ENCODE measurements at places on chromosomes 3 and 15. TPM values are rescaled to one million over a fixed set of nuclear protein-coding genes. Genes with fewer than 3 reads are reported as not detected.
A peak's percentile ranks its signal among the peaks of the same experiment; 100 is the strongest.

- DNase-seq, result peak; percentile 3
Measured at GRCh38 chr3:143627336-143627735, 220.9 kb downstream of the SLC9A9 start.

DNA sequence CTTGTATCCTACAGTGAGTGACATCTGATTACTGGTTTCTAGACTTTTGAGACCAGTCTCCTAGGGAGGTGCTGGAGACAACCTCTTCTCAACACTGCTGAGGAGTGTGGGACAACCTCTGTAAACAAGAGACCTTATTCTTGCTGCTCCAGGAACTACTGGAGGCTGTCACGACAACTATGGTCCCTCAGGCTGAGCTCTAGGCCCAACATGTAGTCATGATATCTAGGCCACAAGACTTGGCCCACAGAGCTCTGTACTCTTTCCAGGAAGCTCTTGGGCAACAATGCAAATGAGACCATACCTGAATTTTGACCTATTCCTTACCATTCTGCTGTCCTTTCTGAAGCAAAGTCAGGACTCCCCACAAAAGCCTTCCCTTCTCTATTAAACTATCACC, 24.3 kb upstream of the HEG1 start:
- no peak for DNase-seq

GRCh38 chr3:141294848-141295247, 63.2 kb downstream of the PXYLP1 start:
- peak; percentile 88 for DNase-seq

DNA sequence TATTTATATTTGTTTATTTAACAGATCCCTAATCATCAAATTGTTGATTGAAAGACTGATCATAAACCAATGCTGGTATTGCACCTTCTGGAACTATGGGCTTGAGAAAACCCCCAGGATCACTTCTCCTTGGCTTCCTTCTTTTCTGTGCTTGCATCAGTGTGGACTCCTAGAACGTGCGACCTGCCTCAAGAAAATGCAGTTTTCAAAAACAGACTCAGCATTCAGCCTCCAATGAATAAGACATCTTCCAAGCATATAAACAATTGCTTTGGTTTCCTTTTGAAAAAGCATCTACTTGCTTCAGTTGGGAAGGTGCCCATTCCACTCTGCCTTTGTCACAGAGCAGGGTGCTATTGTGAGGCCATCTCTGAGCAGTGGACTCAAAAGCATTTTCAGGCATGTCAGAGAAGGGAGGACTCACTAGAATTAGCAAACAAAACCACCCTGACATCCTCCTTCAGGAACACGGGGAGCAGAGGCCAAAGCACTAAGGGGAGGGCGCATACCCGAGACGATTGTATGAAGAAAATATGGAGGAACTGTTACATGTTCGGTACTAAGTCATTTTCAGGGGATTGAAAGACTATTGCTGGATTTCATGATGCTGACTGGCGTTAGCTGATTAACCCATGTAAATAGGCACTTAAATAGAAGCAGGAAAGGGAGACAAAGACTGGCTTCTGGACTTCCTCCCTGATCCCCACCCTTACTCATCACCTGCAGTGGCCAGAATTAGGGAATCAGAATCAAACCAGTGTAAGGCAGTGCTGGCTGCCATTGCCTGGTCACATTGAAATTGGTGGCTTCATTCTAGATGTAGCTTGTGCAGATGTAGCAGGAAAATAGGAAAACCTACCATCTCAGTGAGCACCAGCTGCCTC, 14.7 kb downstream of the THBS1 start:
- peak; percentile 43 for DNase-seq

GRCh38 chr3:9864200-9864927, 15.7 kb downstream of the CIDEC start:
- DNase-seq, result peak; percentile 86

- peak; percentile 88 for DNase-seq
Measured at GRCh38 chr3:14962762-14963161, 15.4 kb downstream of the NR2C2 start.

DNA sequence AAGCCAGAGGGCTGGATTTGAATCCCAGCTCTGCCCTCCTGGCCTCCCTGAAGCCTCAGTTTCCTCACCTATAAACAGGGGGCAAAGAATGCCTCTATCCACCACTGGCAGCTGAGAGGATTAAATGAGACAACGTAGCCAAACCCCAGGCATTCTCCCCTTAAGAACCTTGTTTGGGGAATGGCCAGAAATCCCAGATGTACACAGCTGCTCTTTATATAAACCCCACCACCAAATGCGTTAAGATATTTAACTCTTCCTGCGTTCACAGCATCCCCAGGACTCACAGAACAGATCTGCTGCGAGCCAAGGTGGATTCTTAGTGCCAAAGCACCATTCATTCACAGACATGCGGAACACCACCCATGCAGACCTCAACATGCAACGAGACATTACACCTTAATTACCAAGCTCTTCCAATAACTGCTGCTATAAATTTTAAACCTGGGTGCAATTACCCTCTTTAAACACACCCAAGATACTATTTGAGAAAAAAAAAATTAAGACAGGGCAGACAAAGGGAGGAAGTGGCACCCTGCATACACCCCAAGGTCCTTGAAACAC, 5.2 kb downstream of the TLE3 start:
- peak; percentile 69 for DNase-seq

GRCh38 chr15:27091270-27091940, 120.4 kb downstream of the GABRG3 start:
- no peak for DNase-seq

DNA sequence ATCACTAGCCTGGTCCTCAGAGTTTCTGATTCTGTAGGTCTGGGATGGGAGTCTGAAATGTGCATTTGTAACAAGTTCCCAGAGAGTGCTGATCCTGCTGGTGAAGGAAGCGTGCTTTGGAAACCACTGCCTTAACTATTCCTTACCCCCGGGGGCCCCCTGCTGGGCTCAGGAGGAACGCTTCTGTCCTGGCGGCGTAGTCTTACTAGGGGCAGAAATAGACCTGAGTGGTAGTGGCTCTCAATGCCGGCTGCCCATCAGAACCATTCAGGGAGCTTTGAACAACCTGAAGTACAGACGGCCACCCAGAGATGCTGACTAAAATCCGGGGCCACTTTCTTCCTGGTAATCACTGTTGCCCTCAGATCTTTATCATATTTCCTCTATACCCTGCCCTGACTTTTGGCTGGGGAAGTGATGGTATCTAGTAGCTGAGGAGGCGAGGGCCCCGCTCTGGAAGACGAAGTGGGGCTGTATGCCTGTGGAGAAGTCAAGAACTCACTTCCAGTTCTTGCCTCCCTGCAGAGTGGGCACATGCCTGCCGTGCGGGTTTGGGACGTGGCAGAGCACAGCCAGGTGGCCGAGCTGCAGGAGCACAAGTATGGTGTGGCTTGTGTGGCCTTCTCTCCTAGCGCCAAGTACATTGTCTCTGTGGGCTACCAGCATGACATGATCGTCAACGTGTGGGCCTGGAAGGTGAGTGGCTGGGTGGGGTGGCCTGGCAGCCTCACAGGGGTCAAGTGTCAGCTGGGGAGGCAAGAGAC, 16.3 kb upstream of the JMJD7 start:
- DNase-seq, result peak; percentile 81

- DNase-seq, result no peak
Measured at GRCh38 chr3:124291008-124291407, 299.1 kb upstream of the ROPN1 start.

DNA sequence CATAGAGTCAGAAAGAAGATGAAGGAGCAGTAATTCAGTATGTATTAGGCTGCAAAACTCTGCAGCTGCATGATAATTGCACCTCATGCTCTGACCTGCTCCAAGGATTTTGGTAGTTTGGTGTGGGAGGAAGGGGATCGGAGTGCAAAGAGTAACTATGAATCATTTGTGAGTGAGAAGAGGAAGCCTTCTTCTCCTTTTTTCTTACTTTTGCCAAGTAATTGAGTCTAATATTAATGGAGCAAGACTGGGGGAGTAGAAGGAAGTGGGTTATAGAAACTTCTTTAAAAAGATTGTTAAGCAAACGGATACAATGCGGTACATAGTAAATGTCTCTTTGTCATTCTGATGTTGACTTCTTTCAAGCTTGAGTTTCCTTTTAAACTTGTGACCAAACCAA, 276.5 kb downstream of the EDEM1 start:
- no peak for DNase-seq

DNA sequence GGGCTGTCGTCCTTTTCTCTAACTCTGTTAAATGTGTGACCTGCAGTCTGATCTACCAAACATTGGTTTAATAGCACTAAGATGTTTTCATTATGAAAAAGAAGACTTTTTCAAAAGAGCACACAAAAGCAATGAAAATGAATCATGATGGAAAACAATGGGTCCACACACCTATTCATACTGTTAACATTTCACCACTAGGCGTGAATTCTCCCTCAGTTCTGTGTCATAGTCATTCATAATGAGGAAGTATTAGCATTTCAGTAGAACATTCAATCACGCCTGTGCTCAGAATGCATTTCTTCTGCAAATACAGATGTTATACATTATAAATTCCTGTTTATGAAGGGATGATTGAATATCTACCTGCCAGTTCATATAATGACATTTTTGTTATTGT, 35.9 kb downstream of the EIF4E3 start:
- DNase-seq, result no peak

DNA sequence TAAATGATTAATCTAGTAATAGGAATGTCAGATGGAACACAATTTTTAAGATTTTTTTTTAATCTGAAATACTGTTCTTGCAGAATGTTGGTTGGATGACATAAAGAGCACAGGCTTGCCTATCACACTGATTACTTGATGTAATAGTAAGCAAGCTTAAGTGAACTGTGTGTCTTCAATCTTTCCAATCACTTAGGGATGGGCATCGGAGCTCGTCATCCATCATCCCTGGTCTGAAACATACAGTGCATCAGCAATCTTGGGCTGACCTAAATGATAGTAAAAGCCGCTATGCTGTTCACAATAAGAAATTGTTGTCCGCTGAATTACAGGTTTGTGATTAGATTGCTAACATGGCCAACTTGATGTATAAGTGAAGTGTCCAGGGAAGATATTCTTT, 195.8 kb downstream of the WDR72 start:
- no peak for DNase-seq

- DNase-seq, result no peak
Measured at GRCh38 chr3:72794079-72794478, 54.2 kb downstream of the SHQ1 start.

DNA sequence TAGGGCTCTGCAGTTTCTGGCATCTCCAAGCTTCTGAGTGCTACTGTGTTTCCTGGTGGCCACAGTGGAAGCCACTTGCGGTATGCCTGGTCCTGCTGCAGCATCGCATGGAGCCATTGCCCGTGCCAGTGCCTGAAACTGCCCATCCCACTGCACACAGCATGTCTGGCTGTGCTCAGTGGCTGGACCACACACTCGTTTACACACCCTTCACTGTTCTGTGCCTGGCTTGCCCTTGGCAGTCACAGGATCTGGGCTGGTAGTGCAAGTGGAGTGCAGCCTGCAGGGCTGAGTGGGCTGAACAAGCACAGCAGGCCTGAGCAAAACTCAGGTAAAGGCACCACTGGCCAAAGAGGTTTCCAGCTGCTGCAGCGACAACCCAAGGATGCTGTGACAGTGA, 600.0 kb downstream of the SI start:
- DNase-seq, result no peak

GRCh38 chr3:182482705-182483104, 310.6 kb upstream of the ATP11B start:
- no peak for DNase-seq

DNA sequence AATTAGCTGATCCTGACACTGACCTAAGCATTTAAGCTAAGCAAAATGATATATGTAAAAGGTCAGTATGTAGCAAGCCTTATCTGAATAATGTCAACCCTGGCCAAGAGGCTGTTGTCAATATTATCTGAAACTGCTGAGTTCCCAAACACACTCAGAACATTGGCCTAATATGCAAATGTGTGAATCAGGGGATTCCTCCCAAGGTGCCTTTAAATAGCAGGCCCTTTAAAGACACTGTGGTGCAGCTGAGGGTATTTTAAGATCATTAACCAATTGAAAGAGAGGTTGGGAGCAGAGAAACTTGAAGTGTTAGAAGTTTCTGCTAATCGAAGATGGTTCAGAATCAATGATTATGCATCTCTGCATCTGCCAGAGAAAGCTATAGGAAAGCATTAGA, 207.0 kb downstream of the NTRK3 start:
- no peak for DNase-seq

DNA sequence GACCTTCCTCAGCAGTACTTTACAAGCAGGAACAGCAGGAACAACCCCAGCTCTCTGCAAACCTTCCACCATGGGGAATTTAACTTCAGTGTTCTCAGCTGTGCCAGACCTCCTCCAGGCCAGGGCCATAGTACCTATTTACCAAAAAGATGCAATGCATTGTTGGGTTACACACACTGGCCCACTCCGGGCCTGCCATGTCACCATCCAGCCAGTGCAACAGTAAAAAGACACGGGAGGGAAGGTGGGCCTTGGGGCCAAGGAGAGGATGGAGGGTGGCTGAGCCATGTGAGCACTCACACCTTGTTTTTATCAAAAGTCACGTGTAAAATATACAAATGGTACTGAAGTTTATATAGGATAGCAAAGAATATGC, 157.0 kb downstream of the GABRB3 start:
- DNase-seq, result no peak

- DNase-seq, result peak; percentile 22
Measured at GRCh38 chr3:124584552-124585391, 145.5 kb upstream of the UMPS start.

GRCh38 chr3:154786724-154787123, 293.4 kb upstream of the MME start:
- peak; percentile 49 for DNase-seq

Gene CCR5
- not detected for total RNA-seq

Gene CFAP44
- total RNA-seq, result 1.9 TPM

Gene ADGRG7
- not detected for total RNA-seq

Gene SLC6A1
- total RNA-seq, result not detected

Gene DAPK2
- total RNA-seq, result 0.36 TPM

Gene NLGN1
- total RNA-seq, result 12.5 TPM

Gene TTLL13
- not detected for total RNA-seq

Gene LSAMP
- total RNA-seq, result 8.1 TPM

Gene DGKG
- 2.5 TPM for total RNA-seq

Gene IQCH
- 2.5 TPM for total RNA-seq

Gene CLDN1
- 4.7 TPM for total RNA-seq

Gene SEMA3F
- 9.2 TPM for total RNA-seq

Gene NME9
- not detected for total RNA-seq

Gene IGF1R
- 26.7 TPM for total RNA-seq

Gene RBP2
- total RNA-seq, result not detected

Gene ATP10A
- 12.8 TPM for total RNA-seq

Gene FAM81A
- not detected for total RNA-seq

Gene TYRO3
- total RNA-seq, result 10.6 TPM

Gene TPRG1
- not detected for total RNA-seq

Gene RAD54L2
- total RNA-seq, result 22.2 TPM

Gene WDR72
- total RNA-seq, result not detected

Gene OIP5
- 4.1 TPM for total RNA-seq

Gene IGSF10
- under 0.01 TPM for total RNA-seq
